ENCODE measurements at places on chromosomes 12 and 14. TPM values are rescaled to one million over a fixed set of nuclear protein-coding genes. Genes with fewer than 3 reads are reported as not detected.

GRCh38 chr14:94343238-94344005 lies 20.3 kb upstream of the SERPINA6 start:
- DNase-seq = no peak

DNA sequence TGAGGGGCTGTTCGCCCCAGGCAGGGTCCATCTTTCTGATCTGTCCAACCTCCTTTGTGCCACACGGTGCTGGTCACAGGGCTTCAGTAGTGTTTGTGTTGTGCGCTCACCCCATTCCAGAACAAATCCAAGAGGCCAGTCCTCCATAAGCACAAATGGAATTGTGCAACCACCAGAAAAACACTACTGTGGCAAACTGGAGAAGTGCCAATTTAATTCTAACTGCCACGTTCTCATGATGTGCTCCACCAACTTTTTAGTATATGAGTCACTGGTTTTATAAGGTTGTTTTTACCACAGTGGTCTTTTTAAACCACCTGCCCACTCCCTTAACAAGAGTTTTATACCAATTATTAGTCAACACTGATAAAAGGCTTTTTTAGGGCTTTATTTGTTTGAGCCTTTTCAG lies 380.2 kb downstream of the NAV3 start:
- DNase-seq = no peak

- DNase-seq = no peak
Measured at GRCh38 chr14:76086636-76087035, 65.1 kb upstream of the GPATCH2L start.

GRCh38 chr14:93962701-93963601 lies 13.4 kb downstream of the ASB2 start:
- DNase-seq = no peak

The PRH2 gene
- total RNA-seq = not detected

The SLC10A1 gene
- not detected for total RNA-seq

The TMCC3 gene
- total RNA-seq = 48.1 TPM

The GPX2 gene
- not detected for total RNA-seq

The KRT73 gene
- total RNA-seq = 0.77 TPM
